ENCODE measurements at places on chromosomes 11 and 22. TPM values are rescaled to one million over a fixed set of nuclear protein-coding genes. Genes with fewer than 3 reads are reported as not detected.

GRCh38 chr11:24046731-24047130 is 450.1 kb upstream of the LUZP2 start:
- no peak for DNase-seq

C1QTNF5 gene
- polyA plus RNA-seq = 30.5 TPM

- no peak for DNase-seq
Measured at GRCh38 chr11:43578346-43579170, 102.0 kb upstream of the HSD17B12 start.

- DNase-seq = no peak
Measured at GRCh38 chr11:36311926-36312595, 16.0 kb downstream of the PRR5L start.

DNA sequence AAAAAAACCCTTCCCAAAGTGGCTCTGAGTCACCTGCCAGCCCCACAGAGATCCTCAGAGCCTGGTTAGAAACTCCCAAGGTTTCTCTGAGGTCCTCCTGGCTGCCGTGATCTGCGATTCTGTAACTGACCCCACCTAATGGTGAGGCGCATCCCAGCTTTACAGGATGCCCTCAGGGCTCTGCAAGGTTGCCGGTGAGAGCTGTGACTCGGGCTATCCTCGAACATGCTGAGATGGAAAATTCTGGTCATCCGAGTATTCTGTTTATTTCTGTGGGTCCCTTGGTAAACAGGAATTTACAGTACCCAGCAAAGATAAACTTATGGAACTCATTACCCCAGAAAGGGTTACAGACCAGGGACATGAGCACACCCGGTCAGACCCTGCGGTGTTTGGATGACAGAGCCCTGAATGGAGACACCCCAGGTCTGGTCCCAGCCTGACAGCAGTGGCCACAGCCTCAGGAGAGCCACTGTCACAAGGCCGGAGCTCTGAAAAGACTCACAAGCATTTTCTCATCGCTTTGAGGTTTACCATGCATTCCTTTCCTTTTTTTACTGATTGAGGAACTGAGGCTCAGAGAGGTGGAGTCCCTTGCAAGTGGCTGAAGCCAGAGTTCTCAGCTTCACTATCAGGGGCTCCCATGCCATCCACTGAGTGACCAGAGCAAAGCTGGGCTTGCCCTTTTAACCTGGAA is 22.2 kb downstream of the LIF start:
- DNase-seq = no peak

- DNase-seq = no peak
Measured at GRCh38 chr11:94924171-94924572, 49.2 kb downstream of the CWC15 start.

DNA sequence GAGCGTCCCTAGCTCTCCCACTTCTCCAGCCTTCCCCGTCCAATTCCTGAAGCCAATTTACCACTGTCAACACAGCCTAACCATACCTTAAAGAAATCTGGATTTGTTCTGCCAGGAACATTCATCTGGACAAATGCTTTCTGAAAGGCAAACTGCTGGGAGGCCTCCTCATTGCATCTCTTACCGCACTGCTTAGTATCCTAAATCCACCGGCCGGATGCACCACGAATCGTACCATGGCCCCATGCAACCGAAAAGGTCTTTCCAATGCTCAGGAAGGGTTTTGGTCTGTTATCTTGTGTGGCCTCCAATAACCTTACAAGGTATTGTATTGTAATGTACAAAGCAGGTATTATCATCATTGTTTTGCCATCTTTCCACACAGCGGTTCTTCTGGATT is 57.6 kb downstream of the MYH9 start:
- no peak for DNase-seq

DNA sequence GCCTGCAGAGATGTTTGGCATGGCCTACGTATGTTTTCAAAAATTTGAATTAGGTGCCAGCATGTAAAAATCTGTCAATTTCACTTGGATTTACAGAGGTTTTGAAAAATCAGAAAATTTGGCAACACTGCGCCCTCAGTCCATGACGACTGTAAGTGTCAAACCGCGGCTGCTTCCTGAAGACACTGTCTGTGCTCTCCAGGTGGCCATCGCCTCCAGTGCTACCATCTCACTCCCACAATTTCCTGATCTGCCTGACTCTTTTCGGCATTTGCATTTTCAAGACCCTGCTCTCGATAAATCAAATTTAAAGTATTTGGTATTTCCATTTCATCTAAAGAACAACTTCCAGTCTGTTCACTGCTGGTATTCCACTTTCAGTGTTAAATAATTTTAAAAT is 34.6 kb downstream of the VSIG10L2 start:
- DNase-seq = no peak

GRCh38 chr11:12119502-12119901 is 9.1 kb downstream of the MICAL2 start:
- DNase-seq = no peak

DNA sequence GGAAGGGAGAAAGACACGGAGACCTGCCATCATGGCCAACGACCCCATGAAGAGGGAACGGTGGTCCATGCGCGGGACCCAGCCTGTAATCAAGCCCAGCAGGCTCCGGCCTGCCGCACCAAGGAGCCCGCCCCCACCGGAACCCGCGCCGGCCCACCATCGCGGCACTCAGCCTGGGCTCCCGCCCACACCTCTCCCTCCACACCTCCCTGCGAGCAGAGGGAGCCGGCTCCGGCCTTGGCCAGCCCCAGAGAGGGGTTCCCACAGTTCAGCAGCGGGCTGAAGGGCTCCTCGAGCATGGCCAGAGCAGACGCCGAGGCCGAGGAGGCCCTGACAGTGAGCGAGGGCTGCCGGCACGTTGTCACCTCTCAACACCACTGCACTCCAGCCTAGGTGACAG is 1302.8 kb upstream of the CNTN5 start:
- DNase-seq = no peak

KCNE3 gene
- polyA plus RNA-seq = 29.7 TPM

OR8K3 gene
- not detected for polyA plus RNA-seq

GRCh38 chr11:35170503-35170902 is 31.5 kb downstream of the CD44 start:
- peak; percentile 65 for DNase-seq

DDI1 gene
- not detected for polyA plus RNA-seq

All from renal cortex interstitium (tissue), 15 donors.